Upper lobe of left lung (tissue), 6 donors: ENCODE measurements at places on chromosomes 16 and 17. TPM values are rescaled to one million over a fixed set of nuclear protein-coding genes. Genes with fewer than 3 reads are reported as not detected.

GRCh38 chr16:66376114-66376513, 9.6 kb downstream of the CDH5 start:
- DNase-seq, result no peak
- H3K27me3 ChIP-seq, result no peaks in the 10 kb centered on the region
- peak overlapping the region; percentile 62 for H3K27ac ChIP-seq
- no peaks in the 10 kb centered on the region for H3K36me3 ChIP-seq

DNA sequence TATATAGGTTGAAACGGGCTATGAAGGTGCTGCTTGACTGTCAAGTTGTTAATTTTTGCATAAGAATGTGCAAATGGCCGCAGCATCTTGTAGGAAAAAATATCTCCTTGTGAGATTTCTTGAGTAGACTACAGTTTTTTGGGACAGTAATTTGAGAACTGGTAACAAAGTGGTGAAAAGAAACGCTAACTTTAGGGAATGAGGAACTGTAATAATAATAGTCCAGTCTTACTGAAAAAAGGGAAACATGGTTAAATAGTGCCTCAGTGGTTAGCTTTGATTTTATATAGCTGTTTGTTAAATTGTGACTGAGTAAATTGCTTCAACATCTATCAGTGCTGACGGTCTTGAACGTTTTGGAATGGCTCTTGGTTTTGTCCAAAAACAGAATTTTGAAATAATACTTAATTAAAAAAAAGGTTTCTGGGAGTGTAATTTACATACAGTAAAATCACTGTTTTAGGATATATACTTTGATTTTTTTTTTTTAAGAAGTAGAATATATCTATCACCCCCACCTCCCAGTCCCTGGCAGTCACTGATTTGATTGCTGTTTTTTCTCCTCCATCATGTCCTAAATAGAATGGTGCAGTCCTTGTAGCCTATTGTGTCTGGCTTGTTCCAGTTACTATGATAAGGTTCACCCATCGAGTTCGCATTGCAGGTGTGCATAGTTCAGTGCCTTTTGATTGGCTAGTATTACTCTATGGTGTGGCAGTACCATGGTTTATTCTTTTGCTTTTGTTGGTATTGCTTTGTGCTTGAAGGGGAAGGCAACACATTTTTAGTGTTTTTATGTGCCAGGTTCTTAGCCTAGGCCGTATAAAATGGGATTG, 2.8 kb downstream of the HAPSTR1 start:
- peaks cover 7% of the 10 kb centered on the region for H3K36me3 ChIP-seq
- DNase-seq, result no peak
- no peak overlapping the region for H3K27ac ChIP-seq

DNA sequence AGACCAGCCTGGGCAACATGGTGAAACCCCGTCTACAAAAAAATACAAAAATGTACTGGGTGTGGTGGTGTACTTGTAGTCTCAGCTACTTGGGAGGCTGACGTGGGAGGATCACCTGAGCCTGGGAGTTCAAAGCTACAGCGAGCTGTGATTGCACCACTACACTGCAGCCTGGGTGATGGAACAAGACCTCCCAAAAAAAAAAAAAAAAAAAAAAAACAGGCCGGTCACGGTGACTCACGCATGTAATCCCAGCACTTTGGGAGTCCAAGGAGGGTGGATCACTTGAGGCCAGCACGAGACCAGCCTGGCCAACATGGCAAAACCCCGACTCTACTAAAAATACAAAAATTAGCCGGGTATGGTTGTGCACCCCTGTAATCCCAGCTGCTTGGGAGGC, 12.7 kb upstream of the APPBP2 start:
- H3K4me3 ChIP-seq, result no peak overlapping the region
- no peaks in the 10 kb centered on the region for H3K27me3 ChIP-seq

GRCh38 chr16:89057738-89058137, 35.9 kb upstream of the ACSF3 start:
- no peaks in the 10 kb centered on the region for H3K27me3 ChIP-seq
- H3K4me1 ChIP-seq, result no peaks in the 10 kb centered on the region
- H3K4me3 ChIP-seq, result no peak overlapping the region
- H3K27ac ChIP-seq, result no peak overlapping the region
- H3K36me3 ChIP-seq, result no peaks in the 10 kb centered on the region
- DNase-seq, result peak; percentile 61

Gene HASPIN
- total RNA-seq, result 0.49 TPM

Gene ADAD2
- total RNA-seq, result not detected

Gene ZPBP2
- not detected for total RNA-seq

Gene NXPH3
- total RNA-seq, result 1.2 TPM
